GM18507 (cell line): ENCODE measurements at places on chromosomes 5 and 9.

DNA sequence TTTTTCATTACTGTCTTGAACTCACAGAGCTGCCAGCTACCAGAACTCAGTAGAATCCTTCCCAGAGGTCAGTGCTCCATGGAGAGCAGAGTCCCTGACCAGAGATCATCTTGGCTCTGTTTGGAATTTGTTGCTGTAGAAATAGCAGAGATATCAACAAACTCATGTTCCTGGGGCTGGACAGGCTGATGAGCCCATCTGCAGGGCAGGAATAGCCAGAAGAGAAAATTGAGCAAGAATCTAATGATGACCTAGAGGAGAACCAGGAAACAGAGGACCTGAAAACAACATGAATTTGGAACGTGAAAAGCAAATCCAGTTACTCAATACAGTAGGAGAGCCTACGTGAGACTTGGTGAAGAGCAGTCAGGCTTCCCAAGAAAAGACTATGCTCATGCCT, 437.8 kb downstream of the PLK2 start:
- DNase-seq, result no peak

GRCh38 chr5:146866263-146866662, 12.3 kb downstream of the PPP2R2B start:
- no peak for DNase-seq

- peak; percentile 48 for DNase-seq
These were observed 117.9 kb upstream of the LPCAT1 start for GRCh38 chr5:1641560-1642166.

DNA sequence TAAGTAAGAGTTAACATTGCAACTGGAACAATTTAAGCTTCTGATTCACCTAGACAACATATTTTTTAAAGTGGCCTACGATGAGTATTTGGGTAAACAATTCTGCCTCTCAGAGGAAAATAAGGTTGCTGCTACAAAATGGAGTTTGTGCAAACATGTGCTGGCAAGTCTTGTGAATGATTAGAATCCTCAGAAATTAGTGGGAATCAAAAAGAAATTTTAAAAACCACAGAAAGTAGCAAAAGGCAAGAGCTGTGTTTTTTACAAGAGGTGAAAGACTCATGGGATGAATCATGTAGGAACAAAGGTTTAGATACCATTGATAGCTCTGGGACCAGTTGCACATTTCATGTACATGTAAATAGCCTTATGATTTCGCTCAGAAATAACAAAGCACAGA, 561.6 kb downstream of the TAF11L14 start:
- no peak for DNase-seq

DNA sequence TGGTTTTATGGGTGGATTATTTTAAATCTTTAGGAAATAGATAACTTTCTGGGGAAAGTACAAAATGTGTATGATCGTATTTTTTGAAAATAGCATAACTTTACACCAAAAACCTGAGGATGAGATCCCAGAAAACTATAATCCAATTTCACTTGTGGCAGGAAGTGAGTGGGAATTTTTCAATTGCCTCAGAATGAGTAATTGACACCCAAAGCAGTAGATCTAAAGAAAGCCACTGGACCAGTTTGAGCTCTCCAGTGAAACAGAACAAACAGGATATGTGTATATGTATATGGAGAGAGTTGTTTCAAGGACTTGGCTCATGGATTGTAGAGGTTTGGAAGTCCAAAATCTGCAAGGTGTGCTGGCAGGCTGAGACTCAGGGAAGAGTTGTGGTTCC, 109.2 kb upstream of the SHB start:
- DNase-seq, result no peak

DNA sequence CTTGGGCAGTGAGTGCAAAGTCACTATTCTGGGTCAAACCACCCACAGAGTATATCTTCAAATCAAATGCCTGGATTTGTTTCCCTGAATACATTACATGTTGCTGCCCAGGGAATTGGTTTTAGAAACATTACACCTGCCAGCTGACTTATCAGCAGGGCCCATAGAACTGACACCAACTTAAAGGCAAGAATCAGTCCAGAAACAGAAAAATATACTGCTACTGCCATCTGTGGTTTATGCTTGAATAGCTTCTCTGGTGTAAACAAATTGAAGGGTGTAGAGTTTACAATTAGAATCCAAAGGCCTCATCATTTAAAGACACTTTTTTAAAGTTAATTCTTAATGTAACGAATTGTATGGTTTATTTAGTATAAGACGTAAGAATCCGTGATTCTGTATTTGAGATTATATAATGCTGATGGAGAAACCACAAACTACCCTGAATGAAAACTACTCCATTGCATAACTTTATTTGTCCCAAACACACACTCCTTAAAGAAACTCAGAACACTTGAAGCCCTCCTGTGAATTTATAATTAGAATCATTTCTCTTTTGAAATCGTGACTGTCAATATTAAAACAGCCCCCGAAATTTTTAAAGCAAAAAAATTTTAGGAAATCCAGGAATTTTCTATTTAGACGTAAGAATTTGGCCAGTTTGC, 6.2 kb downstream of the NR6A1 start:
- no peak for DNase-seq

- DNase-seq, result no peak
These were observed 139.8 kb downstream of the MPDZ start for GRCh38 chr9:13139641-13140171.

DNA sequence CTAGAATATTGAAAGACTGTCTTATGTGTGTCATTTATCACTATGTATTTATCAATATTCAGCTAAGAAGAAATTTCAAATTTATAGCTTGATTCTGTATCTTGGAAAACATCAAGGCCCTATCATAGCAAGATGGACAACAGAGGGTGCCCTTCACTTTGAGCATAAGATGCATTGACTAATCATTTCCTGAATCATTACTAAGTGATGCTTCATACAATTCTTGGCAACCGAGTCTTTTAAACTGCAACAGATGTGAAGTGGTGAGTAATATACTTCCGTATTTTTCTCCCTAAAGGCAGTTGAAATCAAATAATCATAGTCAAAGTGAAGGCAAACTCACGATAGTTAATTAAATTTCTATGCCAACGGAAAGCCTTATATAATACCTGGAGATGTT, 318.6 kb upstream of the RGMB start:
- DNase-seq, result no peak
